ENCODE measurements at places on chromosomes 5 and 9.

- no peak for DNase-seq
Measured at GRCh38 chr9:76433406-76433805, 25.6 kb upstream of the GCNT1 start.

- DNase-seq, result no peak
Measured at GRCh38 chr5:117982691-117983090, 1005.7 kb downstream of the DTWD2 start.

- DNase-seq, result no peak
Measured at GRCh38 chr9:16544842-16545241, 325.6 kb downstream of the BNC2 start.

GRCh38 chr5:107563959-107564544 is 106.7 kb downstream of the EFNA5 start:
- DNase-seq, result no peak

DNA sequence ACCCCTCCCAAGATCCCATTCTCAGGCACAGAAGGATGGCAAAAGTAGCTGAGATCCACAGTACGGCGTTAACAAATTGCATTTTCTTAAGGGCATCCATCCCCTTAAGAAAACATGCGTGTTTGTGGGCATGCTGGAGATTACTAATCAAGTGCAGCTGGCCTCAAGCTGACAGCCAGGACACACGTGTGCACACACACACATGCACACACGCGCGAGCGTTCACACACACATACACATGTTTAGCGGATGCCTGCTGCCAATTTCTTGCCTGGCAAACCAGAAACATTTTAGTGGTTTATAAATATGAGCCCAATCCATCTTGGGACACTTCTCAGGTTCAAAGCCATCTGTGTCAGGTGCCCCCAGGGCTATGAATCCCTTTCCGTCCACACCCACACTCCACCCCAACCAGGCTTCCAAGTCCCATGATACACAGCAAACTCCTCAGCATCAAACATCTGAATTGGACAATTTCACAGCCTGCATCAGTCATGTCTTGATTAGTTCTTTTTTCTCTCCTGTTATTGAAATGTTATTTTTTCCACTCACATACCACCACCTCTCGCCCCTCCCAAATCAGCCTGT is 23.5 kb upstream of the SMIM23 start:
- DNase-seq, result no peak

DNA sequence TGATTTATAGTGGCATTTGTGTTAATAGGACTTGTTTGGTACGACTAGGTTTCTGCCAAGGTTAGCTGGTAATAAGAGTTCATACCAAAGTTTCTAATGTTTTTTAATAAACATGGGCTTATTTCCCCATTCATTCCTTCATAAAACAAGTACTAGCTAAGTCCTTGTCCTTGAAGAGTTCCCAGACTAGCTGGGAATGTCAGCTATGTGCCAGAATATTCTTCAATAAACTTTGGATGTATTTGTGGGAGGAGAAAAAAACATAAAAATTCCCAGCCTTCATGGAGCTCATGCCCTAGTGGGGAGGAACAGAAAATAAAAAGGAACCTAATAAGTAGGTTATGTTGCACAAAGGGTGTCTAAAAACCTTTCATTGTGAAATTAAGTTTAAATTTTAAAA is 176.9 kb downstream of the DENND1A start:
- DNase-seq, result no peak

DNA sequence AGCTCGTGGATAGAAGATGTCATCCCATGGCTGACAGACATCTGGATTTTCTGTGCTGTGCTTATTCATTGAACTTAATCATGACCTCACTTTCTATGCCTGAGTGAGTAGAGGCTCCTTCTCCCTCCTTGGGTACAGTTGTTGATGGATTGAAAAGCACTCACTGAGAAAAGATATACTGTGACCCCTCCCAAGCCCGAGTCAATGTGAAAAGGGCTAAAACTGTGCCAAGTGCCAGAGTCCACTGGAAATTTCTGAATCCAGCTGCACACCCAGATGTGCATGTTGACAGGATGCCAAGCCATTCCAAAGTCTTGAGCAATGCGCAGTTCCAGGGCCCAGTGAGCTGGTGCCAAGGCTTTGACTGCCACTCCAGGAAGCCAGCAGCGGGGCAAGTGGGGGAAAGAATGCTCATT is 473.0 kb downstream of the NTRK2 start:
- DNase-seq, result no peak

GRCh38 chr5:109962882-109963603 is 273.3 kb downstream of the MAN2A1 start:
- DNase-seq, result no peak

- DNase-seq, result no peak
Measured at GRCh38 chr5:159814222-159814621, 102.1 kb upstream of the ADRA1B start.
